ENCODE measurements at places on chromosomes 3 and 15. TPM values are rescaled to one million over a fixed set of nuclear protein-coding genes. Genes with fewer than 3 reads are reported as not detected.

DNA sequence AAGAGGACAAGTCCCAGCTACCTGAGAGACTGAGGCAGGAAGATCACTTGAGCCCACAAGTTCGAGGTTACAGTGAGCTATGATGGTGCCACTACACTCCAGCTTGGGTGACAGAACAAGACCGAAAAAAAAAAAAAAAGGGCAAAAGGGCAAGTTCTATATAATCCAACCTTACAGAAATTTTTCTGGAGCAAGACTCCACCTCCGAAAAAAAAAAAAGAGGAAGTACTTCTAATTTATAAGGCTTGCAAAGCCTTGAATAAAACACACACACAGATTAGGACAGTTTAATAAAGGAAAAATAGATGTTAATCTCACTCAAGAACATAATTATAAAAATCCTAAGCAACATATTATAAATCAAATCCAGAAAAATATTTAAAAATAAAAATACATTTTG lies 14.4 kb upstream of the XYLB start:
- no peak for DNase-seq

Gene TM4SF1
- polyA plus RNA-seq, result 135 TPM

Gene VEPH1
- polyA plus RNA-seq, result 43.5 TPM

Gene NR1I2
- polyA plus RNA-seq, result 0.77 TPM

GRCh38 chr3:154356009-154356408 lies 31.7 kb upstream of the DHX36 start:
- no peak for DNase-seq

DNA sequence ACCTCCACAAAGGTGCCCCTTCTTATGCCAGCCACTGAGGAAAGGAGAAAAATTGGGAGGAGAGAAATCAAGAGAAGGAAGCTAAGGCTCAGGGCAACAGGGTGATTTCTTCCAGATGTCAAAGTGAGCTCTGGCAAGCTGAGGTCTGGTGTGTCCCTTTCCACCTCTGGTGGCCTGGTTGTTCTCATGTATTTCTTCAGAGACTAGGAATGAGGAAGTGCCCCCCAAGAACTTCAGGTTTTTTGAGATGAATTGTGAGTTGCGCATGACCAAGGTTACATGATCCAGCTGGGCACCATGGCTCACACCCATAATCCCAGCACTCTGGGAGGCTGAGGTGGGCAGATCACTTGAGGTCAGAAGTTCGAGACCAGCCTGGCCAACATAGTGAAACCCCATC lies 5.6 kb downstream of the RAB6B start:
- DNase-seq, result no peak

Gene TTLL13
- 0.13 TPM for polyA plus RNA-seq

Data from right lung (tissue), 10 donors.